Stimulated activated naive CD8-positive, alpha-beta T cell treated with anti-CD3 and anti-CD28 coated beads, Interleukin-15, amount 100 ng/mL, for 72 hours (primary cell): ENCODE measurements at places on chromosomes 2 and 18.

GRCh38 chr18:75097491-75098225, 111.3 kb downstream of the PTGR3 start:
- DNase-seq = no peak

GRCh38 chr18:37484983-37485834, 80.4 kb downstream of the CELF4 start:
- peak; percentile 15 for DNase-seq

- DNase-seq = no peak
Measured at GRCh38 chr2:188379748-188380147, 88.1 kb downstream of the GULP1 start.

DNA sequence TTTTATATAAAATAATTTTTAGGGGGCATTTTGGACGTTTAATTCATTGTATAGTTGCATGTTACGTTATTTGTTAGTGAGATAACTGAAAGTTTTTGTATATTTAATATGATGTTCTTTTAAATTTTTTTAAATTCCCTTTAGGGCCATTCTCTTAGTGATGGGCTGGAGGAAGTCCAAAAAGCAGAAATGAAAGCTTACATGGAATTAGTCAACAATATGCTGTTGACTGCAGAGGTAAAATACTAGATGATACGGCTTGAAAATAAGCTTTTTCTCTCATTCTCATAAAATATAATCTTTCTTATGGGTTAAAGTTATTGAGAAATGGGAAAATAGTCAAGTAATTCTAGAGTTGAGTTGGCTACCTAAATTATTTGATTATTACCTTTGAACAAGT, 58.9 kb downstream of the MTX2 start:
- DNase-seq = no peak

DNA sequence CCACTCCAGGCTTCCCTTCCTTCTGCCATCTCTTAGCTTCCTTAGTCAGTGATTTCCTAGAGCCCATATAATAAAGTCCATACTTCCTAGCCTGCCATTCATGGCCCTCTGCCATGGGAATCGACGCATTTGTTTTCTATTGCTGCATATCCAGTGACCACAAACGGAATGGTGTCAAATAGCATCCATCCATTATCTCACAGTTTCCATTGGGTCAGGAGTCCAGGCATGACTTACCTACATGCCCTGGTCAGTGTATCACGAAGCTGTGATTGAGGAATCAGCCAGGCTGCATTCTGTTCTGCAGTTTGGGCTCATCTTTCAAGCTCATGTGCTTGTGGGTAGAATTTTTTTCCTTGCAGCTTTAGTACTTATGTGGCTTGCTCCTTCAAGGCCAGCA, 209.7 kb upstream of the EPAS1 start:
- no peak for DNase-seq
